ENCODE measurements at places on chromosomes 1 and 21.

DNA sequence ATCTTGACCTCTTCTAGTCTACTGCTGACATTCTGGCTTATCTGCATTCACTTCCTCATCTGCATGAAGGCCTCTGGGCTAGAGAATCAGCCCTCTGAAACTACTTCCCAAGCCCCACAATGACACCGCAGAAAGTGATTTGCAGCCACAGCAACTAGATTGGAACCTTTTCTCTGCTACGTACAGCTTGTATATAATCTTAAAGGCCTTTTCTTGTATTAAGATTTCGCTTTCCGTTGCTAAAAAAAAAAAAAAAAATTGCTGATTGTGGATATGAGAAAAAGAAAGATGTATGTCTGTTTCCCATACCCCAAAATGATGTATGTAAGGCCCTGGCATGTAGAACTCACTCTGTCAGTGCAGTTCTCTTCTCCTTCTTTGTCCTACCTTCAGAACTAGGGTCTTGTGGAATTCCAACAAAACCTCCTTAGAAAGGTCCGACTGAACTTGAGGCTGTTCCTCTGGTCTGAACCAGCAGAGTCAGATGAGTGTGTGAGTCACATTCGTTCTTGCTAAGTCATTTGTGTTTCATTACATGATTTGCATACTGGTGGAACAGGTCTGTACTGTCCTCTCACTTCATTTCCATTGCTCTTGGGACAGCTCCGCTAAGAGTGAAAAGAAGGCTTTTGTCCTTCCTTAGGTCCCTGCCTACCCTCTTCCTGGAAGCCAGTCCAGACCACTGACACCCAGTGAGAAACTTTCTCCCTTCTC is 62.7 kb downstream of the PLPP3 start:
- no peak for DNase-seq

DNA sequence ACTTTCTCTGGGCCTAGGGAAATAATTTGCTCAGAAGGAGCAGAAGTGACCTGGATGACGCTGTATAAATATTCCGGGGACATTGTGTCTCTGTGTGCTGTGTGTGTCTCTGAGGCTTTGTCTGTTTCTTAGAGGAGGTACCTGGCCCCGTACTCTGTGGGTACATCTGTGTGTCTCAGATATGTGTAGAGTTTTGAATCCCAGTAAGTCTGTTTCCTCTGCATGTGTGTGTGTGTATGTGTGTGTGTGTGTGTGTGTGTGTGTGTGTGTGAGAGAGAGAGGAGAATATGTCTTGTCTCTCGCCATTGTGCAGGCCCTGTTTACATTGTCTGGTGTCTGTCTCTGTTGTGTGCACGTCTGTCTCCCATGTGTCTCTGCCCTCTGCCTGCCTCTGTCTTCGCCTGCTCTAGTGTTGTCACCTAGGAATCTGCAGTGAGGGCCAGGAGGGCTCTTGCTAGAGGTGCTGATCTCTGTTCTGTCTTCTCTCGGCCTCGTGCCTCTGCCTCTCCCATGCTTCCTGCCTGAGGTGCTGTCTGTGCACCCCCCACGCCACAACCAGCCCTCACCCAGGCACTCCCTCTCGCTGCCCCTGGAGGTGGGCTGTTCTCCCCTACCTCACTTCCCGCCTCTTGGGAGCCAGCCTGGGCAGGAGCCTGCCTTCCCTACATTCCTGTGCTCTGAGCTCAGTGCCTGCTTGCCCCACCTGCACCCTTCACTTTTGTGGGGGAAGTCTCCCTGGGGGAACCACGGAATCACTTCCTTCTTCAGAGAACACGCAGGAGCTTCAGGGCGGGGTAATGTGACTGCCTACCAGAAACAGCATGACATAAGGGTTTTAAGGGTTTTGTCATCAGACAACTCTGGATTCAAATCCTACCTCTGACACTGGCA is 5.9 kb downstream of the MAP7D1 start:
- no peak for DNase-seq

DNA sequence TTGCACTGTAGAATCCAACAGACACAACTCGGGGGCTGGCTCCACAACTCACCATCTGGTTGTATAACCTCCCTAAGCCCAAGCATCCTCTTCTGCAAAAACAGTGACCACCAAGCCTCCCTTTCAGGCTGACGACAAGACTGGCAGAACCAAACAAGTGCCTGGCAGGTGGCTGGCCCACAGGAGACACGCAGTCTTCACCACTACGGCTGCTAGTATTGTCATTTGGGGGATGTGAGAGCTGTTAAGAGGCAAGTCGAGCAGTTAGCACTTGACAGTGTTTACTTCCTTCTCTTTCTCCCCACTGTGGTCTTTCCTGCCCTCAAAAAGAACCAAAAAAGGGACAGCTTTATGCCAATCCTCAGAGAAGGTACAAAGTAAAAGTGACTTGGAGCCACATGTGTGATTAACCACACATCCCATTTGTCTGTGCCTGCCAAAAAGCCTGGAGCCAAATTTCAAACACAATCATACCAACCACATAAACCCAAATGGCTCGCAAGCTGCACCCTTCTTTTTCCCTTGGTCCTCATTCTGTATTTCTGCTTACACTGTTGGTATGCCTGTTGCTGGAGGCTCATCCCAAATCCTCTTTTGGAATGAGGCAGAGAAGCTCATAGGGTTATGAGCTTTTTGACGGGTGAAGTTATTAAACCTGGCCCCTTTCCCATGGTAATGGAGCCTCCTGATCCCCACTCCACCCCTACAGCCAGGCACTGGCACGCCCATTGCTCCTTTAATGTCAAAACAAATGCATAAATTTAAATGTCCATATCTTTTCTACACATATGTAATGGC is 94.1 kb downstream of the TGFBR3 start:
- no peak for DNase-seq

- no peak for DNase-seq
Observed at GRCh38 chr1:170854677-170855076, 80.7 kb upstream of the MROH9 start.
